Mesenteric fat pad (tissue), 1 donor: ENCODE measurements at places on chromosomes 13 and 19. TPM values are rescaled to one million over a fixed set of nuclear protein-coding genes. Genes with fewer than 3 reads are reported as not detected.

- no peak for DNase-seq
These were observed 249.5 kb downstream of the DNAJC15 start for GRCh38 chr13:43272851-43273250.

DNA sequence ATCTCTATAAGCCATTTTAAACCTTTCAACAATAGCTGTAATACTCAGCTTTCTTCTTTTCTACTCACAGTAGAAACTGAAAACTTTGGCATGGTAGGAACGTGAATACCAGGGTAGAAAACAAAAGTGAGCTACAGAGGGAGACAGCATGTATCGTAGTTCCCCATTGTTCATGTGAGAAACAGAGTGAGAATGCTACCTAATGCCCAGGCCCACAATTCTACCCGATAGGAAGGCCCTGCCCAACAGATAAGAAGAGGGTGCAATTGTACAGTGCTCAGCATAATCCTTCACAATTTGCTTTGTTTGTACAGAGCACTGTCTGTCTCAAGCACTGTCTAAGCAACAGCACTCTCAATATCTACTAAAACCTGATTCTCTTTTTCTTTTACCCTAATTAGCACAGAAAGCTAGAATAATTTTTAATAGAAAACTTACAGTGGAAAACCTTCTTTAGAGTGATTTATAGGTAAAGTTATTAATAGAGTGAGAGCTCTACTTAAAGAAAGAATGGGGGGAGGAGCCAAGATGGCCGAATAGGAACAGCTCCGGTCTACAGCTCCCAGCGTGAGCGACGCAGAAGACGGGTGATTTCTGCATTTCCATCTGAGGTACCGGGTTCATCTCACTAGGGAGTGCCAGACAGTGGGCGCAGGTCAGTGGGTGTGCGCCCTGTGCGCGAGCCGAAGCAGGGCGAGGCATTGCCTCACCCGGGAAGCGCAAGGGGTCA, 322.3 kb downstream of the EFNB2 start:
- no peak for DNase-seq

DNA sequence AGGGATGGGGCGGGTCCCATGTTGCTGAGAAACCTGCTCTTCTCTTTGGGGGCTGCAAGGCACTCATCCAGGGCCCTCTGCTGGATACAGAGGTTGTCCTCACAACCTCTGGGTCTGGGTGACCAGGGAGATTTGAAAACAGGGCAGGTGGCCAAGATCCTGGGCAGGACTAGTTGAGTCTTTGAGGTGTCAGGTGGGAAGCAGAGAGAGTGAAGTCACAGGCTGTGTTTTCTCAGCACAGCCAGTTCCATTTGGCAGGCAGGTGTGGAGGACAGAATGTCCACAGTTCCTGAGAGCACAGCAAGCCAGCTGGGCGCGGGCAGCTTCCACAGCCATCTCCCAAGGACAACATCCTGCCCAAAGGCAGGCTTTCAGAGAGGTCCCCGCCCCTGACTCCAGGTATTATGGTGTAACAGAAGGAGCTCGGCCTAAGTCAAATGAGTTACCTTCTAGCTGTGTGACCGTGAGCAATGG, 118.8 kb downstream of the NUFIP1 start:
- no peak for DNase-seq

GRCh38 chr13:46726347-46726746, 70.6 kb downstream of the ESD start:
- no peak for DNase-seq

GRCh38 chr13:87311165-87311564, 360.0 kb upstream of the SLITRK5 start:
- DNase-seq, result no peak

- no peak for DNase-seq
These were observed 1036.5 kb downstream of the SLITRK5 start for GRCh38 chr13:88707646-88708045.

GRCh38 chr19:38693380-38694223, 46.2 kb downstream of the ACTN4 start:
- no peak for DNase-seq

DNA sequence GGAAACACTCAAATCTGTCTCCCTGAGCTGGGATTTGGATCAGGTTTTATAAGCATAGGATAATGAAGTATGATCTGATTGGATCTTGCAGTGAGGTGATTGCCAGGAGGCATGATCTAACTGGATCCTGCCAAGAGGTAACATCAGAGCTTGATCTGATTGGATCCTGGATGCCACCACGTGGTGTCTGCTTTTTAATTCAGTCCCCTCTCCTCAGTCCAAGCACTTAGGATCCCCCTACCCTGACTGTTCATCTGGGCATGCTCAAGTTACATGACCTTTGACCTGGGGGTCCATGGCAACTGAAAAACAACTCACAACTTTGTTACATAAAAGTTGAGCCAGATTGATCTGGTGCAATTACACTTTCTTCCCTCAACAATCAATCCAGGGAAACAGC, 47.5 kb upstream of the LSM14A start:
- DNase-seq, result no peak

DNA sequence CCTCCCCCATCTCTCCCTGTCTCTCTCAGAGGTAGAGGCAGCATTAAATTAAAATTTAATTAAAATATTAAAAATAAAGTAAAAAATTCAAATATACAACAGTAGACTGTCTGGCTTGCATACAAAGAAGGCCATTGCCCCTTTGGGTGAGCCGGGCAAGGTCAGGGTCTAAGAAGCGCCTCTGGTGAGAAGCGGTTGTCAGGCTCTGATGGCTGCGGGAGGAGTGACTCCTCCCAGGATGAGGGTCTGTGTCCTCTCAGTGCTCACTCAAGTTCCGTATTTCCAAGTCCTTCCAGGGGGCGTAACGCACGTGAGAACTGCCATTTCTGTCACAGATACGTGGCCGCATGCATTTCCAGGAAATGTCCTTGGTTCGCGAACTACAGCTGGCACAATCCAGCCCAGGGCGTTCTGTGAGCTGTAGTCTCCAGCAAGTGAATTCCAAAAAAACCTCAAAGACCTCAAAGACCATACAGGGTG, 737 bp upstream of the ZNF181 start:
- no peak for DNase-seq

KLK10 gene
- total RNA-seq, result not detected

GRCh38 chr19:48543121-48543710, 8.8 kb upstream of the SULT2B1 start:
- no peak for DNase-seq

DNA sequence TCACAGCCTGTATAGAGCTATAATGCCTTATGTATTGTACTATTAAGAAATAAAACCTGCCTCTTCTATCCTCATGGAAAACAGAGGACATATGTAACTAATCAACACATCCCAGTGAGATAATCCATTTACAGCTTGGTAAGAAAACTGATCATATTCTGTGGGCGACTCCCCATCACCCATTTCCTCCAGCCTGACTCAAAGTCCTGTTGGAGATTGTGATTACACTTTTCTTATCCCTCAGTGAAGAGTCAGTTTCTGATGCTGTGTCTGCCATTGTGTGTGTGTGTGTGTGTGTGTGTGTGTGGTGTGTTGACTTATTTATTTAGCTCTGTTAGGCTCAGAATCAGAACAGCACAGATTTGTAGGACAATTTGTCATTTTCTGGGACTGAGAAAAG, 212.8 kb downstream of the FGF9 start:
- DNase-seq, result no peak

DNA sequence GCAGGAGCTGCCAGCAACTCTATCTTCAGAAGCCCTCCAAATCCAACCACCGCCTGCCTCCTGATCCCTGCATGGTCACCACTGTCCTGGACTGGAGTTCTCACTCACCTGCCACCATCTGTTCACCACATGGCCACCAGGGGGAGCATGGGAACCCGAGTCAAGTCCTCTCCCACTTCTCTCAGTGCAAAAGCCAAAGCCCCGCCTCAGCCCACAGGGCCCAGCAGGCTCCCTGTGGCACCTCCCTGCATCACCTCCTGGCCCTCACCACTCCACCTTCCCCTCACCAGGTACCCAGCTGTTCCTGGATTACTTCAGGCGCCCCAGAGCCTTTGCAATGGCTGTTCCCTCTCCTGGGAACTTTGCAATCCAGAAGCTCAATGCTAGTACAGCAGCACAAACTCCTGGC, 5.3 kb downstream of the DHPS start:
- DNase-seq, result no peak

DNA sequence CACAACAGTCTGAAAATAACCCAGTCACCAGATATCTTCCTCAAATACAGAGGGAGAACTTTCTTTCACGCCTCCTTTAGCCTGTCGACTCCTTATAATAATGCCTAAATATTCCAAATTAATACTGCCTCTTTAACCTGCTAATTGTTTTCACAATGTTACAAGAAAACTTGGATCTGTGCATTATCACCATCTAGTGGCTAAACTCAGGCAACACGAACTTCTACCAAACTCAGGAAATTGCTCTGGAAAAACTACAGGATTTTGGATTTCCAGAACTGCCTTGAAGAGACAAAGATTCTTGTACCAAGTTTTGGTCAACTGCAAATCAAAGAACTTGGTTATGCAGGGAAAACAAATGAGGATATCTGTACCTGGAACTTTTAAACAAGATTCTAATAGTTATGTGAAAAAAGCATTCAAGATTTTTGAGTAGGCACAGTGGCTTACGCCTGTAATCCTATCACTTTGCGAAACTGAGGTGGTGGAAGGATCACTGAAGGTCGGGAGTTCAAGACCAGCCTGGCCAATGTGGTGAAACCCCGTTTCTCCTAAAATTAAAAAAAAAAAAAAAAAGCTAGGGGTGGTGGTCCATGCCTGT, 10.8 kb downstream of the CLN5 start:
- no peak for DNase-seq

DNA sequence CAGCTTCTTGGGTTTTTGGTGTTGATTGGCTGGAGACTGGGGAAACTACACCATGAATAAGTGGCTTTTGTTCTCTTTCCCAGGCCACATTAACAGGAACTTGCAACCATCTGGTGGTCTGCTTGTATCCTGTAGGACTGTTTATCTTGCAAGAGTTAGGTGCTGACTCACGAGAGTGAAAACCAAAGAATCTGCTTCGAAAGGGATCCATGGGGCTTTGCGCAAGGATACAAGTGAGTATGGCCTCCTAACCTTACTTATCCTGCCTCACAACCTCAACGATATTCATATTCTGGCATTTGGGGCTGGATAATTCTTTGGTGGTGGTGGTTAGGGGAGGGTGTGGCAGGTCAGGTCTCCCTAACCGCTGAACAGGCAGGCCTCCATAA, 4.7 kb upstream of the SIGLECL1 start:
- no peak for DNase-seq

IRGQ gene
- total RNA-seq, result 21.7 TPM

DNA sequence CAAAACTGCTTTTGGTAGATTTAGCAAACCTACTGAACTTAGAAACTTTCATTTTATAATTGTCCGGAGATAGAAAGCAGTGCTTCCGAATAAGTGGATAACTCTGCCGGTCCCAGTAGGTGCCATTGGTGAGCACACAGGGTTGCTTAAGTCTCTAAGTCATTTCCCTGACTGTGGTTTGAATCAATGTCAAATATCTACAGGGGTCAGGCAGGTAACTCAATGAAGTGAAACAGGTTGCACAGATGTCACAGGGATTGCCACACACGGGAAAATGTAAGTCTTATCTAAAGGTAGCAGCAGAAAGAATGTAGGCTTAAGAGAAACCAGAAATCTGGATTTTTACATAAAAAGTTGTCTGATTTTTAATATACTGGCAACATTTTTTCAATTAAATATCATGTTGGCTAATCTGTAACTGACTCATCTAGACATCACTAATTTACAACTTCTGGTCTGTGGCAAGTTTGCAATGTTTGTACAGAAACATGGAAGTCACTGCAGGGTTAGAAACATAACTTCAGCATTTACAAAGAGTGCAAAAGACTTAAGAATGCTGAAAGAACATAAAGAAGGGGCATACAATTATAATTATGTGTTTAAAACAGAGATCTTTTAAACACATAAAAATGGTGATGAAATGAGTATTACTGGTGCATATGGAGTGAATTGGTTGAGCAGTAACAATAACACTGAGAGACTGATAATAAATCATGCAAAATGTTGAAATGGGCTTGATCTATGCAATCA, 14.3 kb upstream of the LRRC63 start:
- DNase-seq, result no peak

CD209 gene
- total RNA-seq, result 63.5 TPM

- DNase-seq, result no peak
These were observed 2.3 kb downstream of the ERF start for GRCh38 chr19:42252365-42253244.

CEACAM21 gene
- total RNA-seq, result 2.1 TPM

CEBPA gene
- 263 TPM for total RNA-seq

- no peak for DNase-seq
These were observed 1648.0 kb downstream of the OLFM4 start for GRCh38 chr13:54676526-54677113.

- no peak for DNase-seq
These were observed 592 bp upstream of the TRIP10 start for GRCh38 chr19:6738787-6739389.

DNA sequence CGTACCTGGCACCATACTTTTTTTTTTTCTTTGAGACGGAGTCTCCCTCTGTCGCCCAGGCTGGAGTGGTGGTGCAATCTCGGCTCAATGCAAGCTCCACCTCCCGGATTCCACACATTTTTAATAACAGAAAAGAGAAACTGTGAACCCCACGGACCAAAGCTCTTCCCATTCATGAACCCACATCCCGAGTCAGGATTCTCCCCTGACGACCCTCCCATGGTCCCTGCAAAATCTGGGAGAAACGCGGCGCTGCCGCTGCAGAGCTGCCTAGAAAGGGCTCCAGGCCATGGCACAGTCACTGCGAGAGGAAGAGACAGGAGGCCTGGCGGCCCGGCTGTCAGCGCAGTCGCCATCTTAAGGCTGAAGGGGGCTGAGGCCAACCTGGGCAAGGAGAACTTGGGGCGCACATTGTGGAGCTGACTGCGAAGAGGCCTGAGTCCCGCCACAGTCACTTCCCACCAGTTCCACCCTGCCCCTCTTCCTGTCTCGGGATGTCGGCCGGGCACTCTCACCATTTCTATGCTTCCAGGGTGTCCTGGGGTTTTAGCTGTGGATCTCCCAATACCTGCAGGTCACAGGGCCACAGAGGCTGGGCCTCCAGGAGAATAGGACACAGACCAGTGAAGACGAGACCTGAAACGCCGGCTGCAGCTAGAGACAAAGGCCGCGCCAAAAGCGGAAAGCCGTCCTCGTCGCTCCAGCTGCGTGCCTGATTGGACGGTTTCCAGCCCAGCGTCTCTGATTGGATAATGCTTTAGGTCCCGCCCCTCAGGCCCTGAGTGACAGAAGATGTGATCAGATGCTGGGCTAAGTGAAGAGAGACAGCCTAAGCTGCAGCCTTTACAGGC, 71.0 kb downstream of the ZNF486 start:
- peak; percentile 92 for DNase-seq

DNA sequence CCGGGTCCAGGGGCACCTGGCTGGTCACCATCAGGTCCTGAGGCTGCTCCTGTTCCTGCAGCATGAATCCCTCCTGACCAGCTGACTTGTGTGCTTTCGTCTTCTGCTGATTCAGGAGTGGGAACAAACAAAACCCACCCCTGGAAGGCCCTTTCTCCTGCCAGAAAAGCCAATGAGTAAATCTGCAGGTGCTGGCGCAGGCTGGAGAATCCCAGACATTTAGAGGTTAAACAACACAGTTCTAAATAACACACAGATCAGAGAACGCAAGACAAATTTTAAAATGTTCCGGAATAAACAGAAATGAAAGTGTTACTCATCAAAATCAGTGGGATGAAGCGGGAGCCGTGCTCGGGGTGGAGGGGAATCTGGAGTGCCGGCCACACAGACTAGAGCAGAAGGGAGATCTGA, 60.6 kb upstream of the C13orf46 start:
- no peak for DNase-seq
